SJCRH30 (cell line): ENCODE measurements at places on chromosomes 4 and X. TPM values are rescaled to one million over a fixed set of nuclear protein-coding genes. Genes with fewer than 3 reads are reported as not detected.

Gene TCEAL6
- not detected in 2 replicates for total RNA-seq

DNA sequence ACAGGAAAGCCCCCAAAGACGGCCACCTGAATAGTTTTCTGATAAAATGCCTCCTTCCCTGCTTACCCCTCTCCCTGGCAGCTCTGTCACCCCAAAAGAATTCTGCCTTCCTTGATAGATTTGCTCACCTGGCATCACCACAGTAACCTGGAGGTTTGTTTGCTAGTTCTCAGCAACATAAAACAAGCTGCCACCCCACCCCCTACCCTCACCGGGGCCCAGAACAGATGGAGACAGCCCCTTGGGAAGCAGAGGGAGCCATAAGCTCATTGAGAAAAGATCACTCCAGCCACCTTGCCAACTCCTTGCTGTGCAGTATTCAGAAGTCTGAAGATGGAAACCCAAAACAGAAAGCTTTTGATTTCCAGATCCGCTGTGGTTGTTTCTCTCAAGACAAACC, 108.6 kb downstream of the DHX15 start:
- no peak for DNase-seq

Gene FAM47A
- total RNA-seq = not detected in 2 replicates

DNA sequence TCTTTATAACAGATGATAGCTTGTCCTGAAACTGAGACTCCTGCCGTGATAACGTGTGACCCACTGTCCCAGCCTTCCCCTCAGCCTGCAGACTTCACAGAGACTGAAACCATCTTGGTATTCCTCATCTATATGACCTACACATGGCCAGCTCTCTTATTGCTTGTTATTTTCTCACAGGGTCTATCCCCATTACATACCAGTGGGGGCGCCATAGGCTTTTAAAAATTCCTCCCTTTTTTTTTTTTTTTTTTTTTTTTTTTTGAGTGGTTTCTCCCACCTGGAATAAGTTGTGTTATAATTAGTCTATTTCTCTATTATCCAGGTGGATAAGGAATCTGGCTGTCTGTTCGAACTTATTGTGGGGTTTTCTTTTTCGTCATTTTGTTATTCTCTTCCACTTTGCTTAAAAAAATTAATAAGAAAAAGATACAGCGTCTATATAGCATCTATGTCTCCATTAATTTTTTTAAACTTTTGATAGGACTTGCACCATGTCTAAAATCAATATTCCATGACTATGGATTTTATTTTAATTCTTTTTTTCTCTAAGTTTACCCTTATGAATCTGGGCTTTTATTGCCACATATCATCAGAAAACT, 47.2 kb downstream of the GYG2 start:
- DNase-seq = peak; percentile 66

- no peak for DNase-seq
These were observed 1.0 kb upstream of the DDX60 start for GRCh38 chr4:168319486-168320019.

Gene PDCL2
- total RNA-seq = not detected in 2 replicates
